Activated CD4-positive, alpha-beta T cell treated with anti-CD3 and anti-CD28 coated beads, Interleukin-2, amount 50 U/mL, for 24 hours (primary cell): ENCODE measurements at places on chromosomes 7 and 10.

DNA sequence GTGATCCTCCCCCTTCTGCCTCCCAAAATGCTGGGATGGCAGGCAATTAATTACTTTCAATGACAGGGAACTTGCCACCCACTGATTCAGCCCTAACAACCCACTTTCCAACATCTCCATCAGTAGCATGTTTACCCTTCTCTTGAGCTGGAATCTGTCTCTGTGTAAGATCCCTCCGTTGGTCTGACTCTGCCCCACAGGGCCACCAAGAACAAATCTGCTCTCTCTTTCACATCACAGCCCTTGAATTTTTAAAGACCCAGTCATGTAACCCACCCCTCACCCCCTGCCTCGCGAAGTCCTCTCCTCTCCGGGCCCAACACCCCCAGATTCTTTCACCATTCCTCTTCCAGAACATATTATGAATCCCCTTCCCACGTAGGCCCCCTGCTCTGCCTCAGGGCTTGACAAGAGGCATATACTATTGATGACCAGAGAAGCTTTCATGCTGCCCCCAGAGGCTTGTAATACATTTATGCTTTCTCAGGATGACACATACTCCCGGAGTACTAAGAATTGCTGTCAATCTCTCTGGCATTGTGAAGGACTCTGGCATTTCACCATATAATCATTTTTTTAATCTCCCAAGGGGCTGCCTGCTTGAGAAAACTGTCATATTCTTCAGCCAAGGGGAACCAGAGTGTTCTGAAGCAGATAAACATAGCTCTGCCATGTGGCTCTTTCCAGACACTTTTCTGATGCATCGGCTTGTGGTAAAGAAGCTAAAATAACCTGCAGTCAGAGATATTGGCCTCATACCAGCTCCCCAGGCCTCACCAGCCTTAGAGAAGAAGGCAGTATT is 179.2 kb upstream of the AUTS2 start:
- no peak for DNase-seq

DNA sequence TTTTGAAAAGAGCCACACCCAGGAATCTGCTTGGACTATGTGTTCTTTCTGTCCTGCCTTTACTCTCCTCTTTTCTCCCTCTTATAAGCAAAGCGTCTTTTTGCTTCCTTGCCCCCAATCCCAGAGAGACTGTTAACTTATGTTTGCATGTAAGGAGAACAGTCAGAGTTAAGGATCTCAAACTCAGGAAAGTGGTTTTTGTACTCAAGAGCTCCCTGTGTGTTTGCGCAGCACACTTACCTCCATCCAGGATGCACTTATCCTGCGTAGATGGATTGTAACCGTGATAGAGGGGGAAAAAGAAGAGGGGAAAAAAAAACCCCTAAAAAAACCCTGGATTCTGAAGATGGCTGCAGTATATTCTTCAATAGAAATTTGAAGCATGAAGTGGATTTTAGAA is 228.9 kb downstream of the AUTS2 start:
- DNase-seq = no peak

DNA sequence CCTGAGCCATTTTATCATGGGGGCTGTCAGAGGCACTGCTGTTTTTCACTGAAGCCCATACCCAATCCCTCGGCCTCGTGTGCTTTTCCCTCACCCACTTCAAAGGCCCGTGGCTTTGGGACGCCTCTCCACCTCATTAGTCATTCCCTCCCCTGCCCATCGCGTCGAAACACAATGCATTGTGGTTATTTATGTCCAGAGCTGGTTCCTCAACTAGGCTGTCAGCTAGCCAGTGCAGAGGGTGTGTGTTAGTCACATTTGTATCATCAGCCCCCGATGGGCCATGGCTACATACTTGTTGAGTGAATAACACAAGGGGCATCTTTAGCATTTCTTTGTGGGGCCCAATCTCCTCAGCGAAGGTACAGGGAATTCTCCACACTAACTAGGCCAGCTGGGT is 3.8 kb upstream of the CRCP start:
- DNase-seq = no peak

DNA sequence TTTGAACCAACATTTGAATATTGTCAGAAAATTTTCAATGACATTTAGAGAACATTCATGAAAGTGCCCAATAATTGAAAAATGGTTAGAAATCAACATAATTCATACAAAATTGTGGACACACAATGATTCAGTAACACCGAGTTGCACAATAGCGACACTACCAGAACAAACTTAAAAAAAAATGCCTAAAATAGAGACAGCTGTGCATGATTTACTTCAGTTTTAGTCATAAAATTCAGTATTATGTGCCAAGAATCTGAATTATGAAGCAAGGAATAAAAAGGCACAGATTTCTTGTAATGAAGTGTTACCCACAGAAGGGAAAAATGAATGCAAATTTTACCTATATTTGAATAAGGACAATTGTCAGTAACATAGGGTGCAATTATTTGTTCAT is 396.0 kb downstream of the SEMA3D start:
- no peak for DNase-seq

DNA sequence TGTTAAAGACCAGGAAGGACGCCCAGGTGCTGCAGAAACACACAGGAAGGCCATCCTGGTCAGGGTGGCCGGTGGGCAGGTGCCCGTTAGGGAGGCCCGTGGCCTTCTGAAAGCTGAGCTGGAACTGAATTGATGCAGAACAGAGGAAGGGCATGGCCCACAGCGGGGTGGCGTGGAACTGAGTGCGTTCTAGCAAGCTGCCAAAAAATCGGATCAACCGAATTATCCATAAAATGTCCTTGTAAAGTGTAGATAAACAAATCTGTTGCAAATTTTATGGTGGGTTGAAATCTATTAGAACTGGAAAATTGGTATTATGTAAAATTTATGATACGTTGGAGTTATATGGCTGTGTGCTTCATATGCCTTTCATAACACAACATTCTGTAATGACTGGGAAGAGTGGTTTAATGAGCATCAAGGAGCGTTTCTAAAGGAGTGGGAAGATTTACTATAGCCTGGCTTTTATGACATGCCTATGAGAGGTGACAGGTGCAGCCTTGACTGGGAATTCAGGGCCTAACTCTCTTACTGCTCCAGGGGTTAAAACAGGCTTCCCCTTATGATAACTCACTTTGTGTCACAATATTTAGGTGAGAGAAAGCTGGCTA is 108.1 kb downstream of the GPR26 start:
- no peak for DNase-seq

- DNase-seq = no peak
Observed at GRCh38 chr7:30117896-30118295, 16.9 kb upstream of the MTURN start.

DNA sequence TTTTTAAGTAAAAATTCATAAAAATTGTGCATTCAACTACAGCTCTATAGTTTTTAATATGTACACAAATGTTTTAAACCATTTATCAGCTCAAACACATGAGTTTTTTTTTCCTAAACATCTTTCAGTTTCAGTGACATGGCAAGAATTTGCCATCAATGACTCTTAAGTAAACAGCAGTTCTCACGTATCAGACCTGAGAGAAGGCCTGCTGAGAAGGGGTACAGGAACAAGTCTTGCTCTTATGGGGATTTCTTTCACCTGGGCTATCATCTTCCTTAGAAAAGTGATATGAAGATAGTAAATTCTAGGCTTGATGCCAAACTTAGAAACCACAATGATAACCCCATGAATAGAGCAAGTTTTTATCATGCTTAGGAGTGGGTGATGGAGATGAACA is 467.8 kb downstream of the ARL4A start:
- DNase-seq = no peak

GRCh38 chr10:63769367-63769766 is 248.2 kb downstream of the REEP3 start:
- DNase-seq = no peak

DNA sequence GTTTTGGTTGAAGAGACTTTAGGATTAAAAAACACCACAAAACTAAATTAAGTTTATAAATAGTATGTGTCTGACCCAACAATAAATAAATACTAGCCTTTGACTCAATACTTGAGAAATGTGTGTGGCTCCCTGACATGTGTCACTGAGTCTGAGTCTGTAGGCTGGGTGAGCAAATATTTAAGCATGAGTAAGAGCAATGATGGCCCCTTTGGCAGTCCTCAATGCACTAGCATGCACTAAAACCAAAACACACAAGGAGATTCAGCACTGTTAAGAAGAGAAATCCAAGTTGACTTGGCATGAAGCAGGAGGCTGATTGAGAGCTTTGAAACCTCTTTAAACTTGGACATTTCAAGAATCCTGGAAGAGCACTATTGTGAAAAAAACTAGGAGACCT is 37.1 kb downstream of the CCDC71L start:
- DNase-seq = no peak

DNA sequence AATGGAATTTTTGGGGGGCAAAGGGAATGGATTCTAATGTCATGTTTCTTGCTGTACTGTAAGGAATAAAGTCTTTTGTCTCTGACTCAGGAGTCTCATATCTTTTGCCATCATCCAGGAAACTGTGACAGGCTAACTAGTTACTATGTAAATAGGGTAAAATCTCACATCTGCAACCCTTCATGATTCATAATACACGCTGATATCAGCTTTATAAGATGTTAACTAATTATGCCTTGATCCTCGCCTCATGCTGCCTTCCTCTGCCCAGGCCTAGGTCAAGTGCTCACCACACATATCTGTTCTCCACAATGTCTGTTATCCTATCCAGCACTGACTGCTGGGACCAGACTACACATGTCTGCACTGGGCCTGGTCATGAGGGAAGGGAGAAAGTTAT is 81.3 kb upstream of the CXCL12 start:
- no peak for DNase-seq

DNA sequence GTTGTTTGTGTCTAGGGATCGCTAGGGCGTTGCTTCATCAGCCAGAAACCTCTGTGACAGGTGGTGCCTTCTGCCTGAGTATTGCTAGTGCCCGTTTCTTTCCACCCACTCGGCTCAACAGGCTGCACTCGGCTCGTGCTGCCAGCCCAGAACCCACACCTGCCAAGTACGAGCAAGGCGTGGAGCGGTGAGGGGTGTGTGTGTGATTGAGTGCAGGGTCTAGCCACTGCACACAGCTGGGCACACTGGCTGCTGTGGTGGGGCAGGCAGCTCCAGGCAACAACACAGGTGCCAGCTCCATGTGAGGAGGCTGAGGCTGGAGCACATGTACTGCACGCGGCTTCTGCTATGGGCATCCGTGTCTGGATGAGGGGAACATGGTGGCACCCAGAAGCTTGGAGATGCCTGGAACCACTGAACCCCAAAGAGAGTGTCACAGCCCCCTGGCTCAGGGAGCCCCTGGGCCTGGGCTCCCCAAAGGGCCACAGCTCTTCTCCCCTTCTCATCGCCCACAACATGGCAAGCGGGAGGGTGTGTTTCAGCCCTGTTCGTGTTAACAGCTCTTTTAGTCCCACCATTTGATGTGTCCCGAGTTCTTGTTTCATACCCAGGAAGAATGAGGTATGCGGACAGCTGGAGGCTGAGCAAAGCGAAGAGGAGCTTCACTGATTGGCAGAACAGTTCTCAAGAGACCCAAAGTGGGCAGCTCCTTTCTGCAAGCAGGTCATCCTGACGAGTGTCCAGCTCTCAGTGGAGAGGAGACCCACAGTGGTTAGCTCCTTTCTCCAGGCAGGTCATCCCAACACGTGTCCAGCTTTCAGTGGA is 78.1 kb downstream of the HDAC9 start:
- no peak for DNase-seq

- no peak for DNase-seq
Observed at GRCh38 chr7:83796760-83797159, 147.8 kb upstream of the SEMA3E start.

DNA sequence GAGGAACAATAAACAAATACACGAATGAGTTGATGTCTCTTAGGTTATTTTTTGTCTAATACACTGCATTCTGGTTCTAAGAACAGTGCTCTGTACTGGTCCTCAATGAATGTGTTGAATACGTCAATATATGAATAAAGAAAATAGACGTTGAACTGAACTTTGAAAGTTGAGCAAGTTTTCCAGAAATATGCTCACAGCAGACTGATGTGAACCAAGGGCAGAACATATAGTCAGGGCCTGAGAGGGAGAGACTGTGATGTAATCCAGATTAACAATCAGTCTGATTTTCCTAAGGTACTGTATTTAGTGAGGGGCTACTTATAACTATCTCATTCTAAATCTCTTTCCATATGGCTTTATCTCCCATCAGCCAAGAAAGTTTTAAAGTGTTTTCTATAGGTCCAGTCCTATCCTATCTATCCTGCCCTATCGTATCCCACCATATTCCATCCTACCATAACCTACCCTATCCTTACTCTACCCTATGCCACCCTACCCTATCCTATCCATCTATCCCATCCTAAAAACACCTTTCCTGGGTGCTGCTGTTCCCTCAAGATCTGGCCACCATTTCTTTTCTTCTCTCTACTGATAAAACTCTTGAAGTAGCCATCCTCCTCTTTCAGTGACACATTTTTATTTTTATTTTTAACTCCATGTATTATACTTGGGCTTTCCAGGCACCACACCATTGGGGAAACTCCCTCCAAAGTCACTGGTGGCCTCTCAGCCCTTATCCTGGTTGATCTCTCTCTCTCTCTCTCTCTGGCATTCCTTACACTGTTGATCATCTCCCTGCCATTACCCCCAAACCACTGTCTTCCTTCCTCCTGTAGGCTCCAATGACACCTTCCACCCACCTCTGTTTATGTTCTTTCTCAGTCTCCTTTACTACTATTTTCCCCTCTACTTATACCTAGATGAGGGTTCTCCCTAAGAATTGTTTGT is 212.3 kb upstream of the SLC26A5 start:
- DNase-seq = no peak

DNA sequence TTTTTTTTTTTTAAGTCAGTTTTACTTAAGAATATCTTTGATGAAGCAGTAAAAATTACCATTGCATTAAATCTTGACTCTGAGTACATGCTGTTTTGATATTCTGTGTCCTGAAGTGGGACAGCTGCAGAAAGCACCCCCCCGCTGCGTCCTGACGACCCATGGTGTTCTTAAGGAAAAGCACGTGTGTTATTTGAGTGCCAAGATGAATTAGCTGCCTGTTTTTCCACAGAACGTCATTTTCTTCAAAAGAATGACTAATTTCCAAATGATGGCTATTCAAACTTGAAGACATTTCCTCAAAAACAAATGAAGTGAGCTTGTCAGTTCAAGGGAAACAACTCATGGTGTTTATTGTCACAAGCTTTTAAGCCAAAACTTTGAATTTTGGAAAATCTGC is 45.9 kb downstream of the CREM start:
- DNase-seq = no peak

GRCh38 chr7:81776161-81776560 is 6.3 kb upstream of the HGF start:
- DNase-seq = no peak

GRCh38 chr10:23442936-23443335 is 4.1 kb downstream of the OTUD1 start:
- no peak for DNase-seq

DNA sequence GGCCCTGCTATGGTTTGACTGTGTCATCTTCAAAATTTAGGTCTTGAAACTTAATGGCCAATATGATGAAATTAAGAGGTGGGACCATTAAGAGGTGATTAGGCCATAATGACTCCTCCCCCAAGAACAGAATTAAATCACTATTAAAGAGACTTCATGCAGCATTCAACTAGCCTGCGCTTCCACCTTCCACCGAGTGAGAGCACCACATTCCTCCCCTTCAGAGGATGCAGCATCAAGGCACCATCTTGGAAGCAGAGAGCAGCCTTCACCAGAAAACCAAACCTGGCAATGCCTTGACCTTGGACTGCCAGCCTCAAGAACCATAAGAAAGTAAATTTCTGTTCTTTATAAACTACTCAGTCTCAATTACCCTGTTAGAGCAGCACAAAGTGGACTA is 371.1 kb upstream of the NFE2L3 start:
- no peak for DNase-seq

GRCh38 chr10:71522442-71523144 is 125.9 kb downstream of the CDH23 start:
- no peak for DNase-seq

- no peak for DNase-seq
Observed at GRCh38 chr10:86709396-86710185, 41.3 kb downstream of the LDB3 start.

GRCh38 chr7:50359995-50360925 is 55.7 kb downstream of the IKZF1 start:
- DNase-seq = peak; percentile 79
